ENCODE measurements at places on chromosomes 5 and 9.

DNA sequence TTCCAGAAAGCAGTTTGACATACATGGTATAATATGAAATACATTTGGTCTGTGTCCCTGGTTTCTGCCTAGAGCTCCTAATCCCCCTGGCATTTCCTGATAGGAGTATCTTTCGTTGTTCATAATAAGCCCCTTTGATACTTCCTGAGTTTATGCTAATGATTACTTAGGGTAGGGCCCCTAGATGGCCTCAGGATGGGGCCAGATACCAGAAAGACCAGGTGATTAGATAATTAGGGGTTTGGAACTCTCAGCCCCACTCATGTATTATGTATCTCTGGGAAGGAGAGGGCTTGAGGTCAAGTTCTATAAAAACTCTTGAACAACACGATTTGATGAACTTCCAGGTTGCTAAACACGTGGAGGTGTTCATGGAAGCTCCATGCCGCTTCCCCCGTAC, 163.3 kb upstream of the ZNF608 start:
- no peak for DNase-seq

DNA sequence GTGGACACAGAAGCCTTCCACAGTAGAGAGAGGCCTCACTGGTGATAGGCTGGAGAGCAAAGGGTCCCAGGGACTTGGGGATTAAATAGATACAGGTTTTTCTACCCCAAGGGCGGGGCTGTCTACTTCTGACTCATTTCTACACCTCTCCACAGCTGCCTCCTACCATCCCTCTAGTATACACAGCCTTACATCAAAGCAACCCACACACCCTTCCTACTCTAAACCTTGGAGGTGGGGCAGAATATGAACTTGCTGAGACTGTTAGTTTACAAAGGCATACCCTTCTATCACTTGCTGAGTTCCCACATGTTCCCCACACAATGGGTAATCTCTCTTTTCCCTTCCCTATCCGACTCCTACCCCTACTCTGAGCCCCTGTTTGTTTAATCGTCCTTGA, 19.9 kb upstream of the PCA3 start:
- no peak for DNase-seq

DNA sequence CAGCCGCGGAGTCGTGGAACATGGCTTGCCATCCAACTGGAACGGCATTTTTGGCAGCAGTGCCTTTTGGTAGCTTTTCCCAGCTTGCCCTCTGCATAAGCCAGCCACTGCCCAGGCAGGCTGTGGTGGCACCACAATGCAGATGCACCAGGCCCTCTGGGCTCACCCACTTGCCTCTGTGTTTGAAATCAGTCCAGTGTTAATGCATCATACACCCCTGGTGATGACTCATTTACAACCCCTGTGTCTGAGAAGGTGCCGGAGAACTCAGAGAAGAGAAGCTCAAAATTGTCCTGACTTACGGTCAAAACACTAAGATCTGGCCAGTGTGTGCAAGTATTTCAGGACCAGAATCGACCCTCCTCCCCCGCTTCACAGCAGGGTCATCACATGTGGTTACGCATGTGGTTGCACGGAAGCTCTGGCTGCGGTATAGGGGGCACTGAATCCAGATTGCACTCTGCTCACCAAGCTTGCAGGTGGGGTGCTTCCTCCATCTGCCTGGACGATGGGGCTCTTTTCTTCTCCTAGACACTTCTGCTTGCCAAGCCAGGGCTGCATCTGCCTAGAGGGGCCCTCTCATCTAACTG, 66.5 kb upstream of the SMIM15 start:
- DNase-seq, result peak; percentile 35

DNA sequence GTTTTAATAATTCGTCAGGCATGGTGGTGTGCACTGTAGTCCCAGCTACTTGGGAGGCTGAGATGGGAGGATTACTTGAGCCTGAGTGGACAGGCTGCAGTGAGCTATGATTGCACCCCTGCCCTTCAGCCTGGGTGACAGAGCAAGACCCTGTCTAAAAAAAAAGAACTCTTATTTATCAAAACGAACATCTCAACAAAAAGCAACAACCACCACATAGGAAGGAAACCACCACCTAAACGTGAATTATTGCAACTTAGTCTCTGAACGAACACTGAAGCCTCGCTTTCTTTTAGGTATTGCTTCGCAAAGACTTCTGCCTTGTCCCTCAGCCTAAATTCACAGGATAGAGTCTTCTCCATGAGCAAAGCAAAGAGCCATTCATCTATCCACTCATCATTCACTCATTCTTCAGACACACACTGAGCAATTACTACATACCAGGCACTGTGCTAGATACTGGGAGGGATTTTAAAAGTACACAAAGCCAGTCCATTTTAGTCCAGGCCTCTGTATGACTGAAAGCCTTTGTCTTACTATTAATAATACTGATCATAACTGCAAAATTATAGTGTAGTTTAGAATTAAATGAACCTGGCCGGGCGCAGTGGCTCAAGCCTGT, 57.4 kb downstream of the THBS4 start:
- DNase-seq, result no peak

- DNase-seq, result peak; percentile 25
These were observed 69.3 kb upstream of the MELK start for GRCh38 chr9:36503172-36504088.
